Panc1 (cell line): ENCODE measurements at places on chromosomes 12 and 14. TPM values are rescaled to one million over a fixed set of nuclear protein-coding genes. Genes with fewer than 3 reads are reported as not detected.

DNA sequence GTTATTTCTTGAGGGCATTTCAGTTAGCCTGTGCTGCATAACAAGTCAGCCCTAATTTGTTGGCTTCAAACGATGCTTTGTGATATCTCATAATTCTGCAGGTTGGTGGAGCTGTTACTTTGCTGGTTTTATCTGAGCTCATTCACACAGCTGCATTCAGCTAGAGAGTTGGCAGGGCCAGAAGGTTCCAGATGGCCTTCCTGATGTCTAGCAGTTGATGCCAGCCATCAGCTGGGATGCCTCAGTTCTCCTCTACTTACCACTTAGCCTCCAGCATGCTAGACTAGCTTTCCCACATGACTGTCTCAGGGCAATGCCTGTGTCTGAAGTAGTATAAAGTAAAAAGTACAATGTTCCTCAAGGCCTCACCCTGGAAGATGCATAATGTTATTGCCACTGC lies 130.6 kb downstream of the SLC35F4 start:
- H3K36me3 ChIP-seq = no peaks in the 10 kb centered on the region
- H3K4me3 ChIP-seq = no peak overlapping the region
- DNase-seq = no peak
- no peaks in the 10 kb centered on the region for H3K27me3 ChIP-seq
- H3K27ac ChIP-seq = no peak overlapping the region
- no peaks in the 10 kb centered on the region for H3K4me1 ChIP-seq

- no peak for DNase-seq
- H3K27me3 ChIP-seq = no peaks in the 10 kb centered on the region
- no peaks in the 10 kb centered on the region for H3K36me3 ChIP-seq
Measured at GRCh38 chr12:64819816-64820402, 4.5 kb upstream of the TBC1D30 start.

DNA sequence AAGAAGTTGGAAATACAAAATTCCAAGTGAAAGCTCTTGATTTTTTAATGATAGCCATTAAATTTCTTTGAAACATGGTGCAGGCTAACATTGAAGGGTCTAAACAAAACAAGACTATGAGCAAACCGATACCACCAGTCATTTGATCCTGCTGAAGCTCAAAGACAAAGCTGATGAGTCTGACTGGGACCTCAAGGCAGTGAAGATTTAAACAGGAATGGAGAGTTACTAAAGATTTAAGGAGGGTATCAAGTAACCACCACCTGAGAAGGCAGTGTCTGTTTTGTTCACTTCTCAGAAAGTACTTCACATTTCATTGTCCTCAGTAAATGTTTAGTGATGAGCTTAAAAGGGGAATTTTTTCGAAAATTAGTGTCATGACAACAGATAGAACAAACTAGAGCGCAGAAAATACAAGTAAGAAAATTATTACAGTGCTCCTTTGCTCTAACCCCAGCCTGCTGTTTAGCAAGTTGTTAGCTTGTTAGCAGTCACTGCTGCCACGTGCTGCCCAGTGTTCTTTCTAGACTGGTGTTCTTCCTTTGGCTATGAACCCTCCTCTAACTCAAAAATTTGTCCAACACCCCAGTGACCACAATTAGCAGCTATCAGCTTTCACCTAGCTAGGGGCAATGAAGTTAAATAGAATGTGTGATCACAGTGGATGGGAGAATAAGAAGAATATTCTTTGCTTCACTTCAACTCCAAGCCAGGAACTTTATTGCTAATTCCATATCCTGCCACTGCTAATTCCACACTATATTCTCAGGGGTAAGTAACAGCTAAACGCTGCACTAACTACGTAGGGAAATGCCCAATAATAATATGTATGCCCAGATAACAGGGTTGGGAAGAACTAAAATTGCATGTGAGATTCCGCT lies 41.1 kb downstream of the YAF2 start:
- H3K4me1 ChIP-seq = no peaks in the 10 kb centered on the region
- H3K36me3 ChIP-seq = no peaks in the 10 kb centered on the region
- H3K4me3 ChIP-seq = no peak overlapping the region

- H3K27me3 ChIP-seq = no peaks in the 10 kb centered on the region
- no peaks in the 10 kb centered on the region for H3K36me3 ChIP-seq
- DNase-seq = no peak
- H3K4me3 ChIP-seq = no peak overlapping the region
- no peaks in the 10 kb centered on the region for H3K4me1 ChIP-seq
Measured at GRCh38 chr14:44463356-44464004, 43.6 kb downstream of the FSCB start.

GRCh38 chr12:65937161-65937641 lies 112.9 kb downstream of the HMGA2 start:
- H3K27me3 ChIP-seq = no peaks in the 10 kb centered on the region
- H3K4me1 ChIP-seq = peaks cover 71% of the 10 kb centered on the region
- H3K4me3 ChIP-seq = no peak overlapping the region
- no peak for DNase-seq

GRCh38 chr14:60986500-60986899 lies 5.5 kb downstream of the SLC38A6 start:
- H3K4me1 ChIP-seq = peaks cover 9% of the 10 kb centered on the region; the same call in 1 of the 2 replicates
- no peak overlapping the region for H3K27ac ChIP-seq
- no peaks in the 10 kb centered on the region for H3K27me3 ChIP-seq
- no peak for DNase-seq

GRCh38 chr14:104192883-104193245 lies 54.5 kb downstream of the KIF26A start:
- H3K27ac ChIP-seq = no peak overlapping the region
- no peaks in the 10 kb centered on the region for H3K27me3 ChIP-seq
- no peaks in the 10 kb centered on the region for H3K4me1 ChIP-seq
- no peaks in the 10 kb centered on the region for H3K36me3 ChIP-seq

DNA sequence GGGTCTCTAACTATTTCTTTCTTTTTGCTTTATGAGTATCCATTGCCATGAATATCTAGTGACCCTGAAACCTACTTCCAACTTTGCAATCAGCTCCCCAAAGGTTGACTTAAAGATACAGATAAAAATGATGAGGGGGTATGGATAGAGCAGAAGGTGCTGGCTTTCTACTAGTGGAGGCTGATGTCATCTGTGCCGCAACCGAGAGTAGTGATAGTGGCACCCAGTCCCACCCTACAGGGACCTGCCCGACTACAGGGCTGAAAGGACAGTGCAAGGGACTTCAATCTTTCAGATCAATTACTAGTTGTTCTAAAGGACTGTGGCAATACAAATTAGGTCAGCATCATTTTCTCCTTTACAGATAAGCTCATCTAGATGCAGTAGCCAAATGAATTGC lies 806.0 kb downstream of the VRK1 start:
- no peaks in the 10 kb centered on the region for H3K27me3 ChIP-seq
- no peaks in the 10 kb centered on the region for H3K36me3 ChIP-seq
- no peak overlapping the region for H3K27ac ChIP-seq
- H3K4me1 ChIP-seq = no peaks in the 10 kb centered on the region

DNA sequence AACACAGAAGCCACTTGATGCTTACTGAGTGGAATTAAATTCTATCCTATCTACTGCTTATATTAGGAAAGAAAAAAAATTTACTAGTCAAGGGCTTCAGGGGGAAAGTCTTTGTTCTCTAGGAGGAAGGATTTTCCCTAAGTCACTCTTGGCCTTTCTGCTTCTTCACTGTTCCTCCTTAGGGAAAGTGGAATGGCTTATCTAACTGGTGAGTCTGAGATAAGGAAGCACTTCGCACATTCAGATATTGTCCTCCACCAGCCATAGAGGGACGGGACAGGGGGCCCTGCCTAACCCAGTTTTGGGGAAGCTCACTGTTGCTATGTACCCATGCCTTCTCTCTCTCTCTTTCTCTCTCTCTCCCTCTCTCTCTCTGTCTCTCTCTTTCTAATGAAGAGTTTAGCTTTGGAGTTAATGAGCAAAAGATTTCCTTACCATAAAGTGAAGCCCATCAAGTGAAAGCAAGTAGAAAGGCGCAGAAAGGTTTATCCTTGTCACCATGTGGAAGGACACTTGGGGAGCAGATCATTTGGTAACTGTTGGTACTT lies 450.6 kb downstream of the ZFP36L1 start:
- DNase-seq = no peak
- H3K4me1 ChIP-seq = no peaks in the 10 kb centered on the region
- H3K36me3 ChIP-seq = no peaks in the 10 kb centered on the region

DNA sequence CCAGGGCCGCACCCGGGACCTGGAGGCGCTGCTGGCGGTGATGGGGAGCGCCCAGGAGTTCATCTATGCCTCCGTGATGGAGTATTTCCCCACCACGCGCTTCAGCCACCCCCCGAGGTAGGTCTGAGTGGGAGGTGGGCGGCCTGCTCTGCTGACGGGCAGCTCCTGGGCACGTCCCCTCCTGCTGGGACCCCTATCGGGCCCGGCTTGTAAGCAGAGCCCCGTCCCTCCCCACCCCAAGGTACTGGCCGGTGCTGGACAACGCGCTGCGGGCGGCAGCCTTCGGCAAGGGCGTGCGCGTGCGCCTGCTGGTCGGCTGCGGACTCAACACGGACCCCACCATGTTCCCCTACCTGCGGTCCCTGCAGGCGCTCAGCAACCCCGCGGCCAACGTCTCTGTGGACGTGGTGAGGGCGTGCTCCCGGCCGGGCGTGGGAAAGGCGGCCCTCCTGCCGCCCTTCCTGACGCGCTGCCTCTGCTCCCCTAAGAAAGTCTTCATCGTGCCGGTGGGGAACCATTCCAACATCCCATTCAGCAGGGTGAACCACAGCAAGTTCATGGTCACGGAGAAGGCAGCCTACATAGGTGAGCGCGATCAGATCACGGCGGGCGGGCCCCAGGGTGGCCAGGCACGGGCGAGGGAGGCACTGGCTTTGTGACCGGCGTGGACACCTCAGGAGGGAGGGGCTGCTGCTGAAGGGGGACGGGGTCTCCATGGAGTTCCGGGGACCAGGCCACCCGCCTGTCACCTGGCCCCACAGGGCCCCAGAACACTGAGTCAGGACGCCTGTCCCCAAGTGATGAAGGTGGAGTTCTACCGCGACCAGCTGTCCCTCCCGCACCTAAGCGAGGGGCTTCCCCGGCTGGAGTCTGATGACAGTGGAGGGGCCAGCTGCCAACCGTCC lies 7.3 kb downstream of the PLD4 start:
- no peak for DNase-seq
- H3K4me1 ChIP-seq = no peaks in the 10 kb centered on the region
- H3K4me3 ChIP-seq = no peak overlapping the region

DNA sequence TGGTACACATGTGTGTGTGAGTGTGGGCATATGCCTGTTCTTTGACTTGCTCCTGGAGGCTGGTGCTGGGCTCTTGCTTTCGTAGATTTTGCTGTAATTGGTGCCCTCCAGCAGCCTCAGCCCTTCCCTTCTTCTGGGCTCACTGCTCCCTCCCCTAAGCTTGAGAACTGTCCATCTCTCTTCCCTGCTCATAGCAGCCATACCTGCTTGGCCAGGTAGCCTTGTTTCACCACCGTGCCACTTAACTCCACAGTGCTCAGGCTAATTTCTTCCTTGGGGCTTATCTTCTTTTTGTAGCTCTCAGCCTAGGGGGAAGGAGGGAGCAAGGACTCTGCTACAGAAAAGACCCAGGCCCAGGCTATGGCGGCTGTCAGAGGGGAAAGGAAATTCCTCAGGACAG lies 19.8 kb downstream of the PLEK2 start:
- no peak overlapping the region for H3K4me3 ChIP-seq
- no peaks in the 10 kb centered on the region for H3K4me1 ChIP-seq
- no peak overlapping the region for H3K27ac ChIP-seq
- no peaks in the 10 kb centered on the region for H3K27me3 ChIP-seq
- H3K36me3 ChIP-seq = no peaks in the 10 kb centered on the region

GRCh38 chr12:106492857-106493256 lies 89.9 kb upstream of the RFX4 start:
- no peaks in the 10 kb centered on the region for H3K36me3 ChIP-seq
- no peak overlapping the region for H3K27ac ChIP-seq
- no peak overlapping the region for H3K4me3 ChIP-seq
- no peak for DNase-seq

- no peaks in the 10 kb centered on the region for H3K36me3 ChIP-seq
- H3K4me3 ChIP-seq = no peak overlapping the region
- H3K4me1 ChIP-seq = no peaks in the 10 kb centered on the region
- DNase-seq = no peak
- no peaks in the 10 kb centered on the region for H3K27me3 ChIP-seq
- H3K27ac ChIP-seq = no peak overlapping the region
Measured at GRCh38 chr14:90624732-90625400, 191.4 kb downstream of the TTC7B start.

DNA sequence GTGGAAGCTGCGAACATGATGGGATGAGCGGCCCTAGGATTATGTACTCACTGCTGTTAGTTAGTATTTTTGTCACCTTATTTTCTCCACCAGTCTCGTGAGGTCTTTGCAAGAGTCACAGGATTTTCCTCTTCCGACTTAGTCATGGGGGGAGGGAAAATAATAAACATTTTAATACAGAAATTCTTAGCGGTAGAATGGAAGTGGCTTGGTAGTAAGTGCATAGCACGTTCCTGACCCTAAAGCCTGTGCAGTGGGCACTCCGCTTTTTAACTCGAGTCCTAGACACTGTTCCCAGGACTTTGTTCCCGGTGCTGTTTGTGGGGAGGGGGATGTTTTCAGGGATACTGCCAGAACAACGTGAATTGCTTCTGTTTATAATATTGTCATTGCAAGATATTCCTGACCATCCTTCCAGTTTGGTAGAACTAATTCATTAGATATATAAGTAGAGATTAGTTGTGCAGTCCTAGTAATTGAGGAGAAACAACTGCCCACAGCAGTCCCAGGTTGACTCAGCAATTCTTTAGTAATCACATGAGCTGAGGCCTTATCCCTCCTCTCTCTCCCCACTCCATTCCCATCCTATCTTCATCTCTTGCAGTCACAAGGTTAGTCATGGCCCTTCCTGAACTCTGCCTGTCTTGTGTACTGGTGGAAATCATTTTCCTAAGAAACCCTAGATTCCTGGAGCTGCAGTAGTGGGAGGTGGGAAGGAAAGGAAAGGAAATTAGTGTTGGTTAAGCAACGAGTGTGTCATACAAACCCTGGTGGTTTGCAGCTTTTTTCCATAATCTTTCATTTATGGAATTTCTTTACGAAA lies 799 bp downstream of the SLC38A6 start:
- H3K27me3 ChIP-seq = no peaks in the 10 kb centered on the region
- peaks cover 18% of the 10 kb centered on the region for H3K36me3 ChIP-seq
- no peak for DNase-seq
- H3K4me3 ChIP-seq = peak overlapping the region; percentile 92

- H3K27me3 ChIP-seq = peaks cover 19% of the 10 kb centered on the region
- H3K36me3 ChIP-seq = no peaks in the 10 kb centered on the region
- no peak overlapping the region for H3K27ac ChIP-seq
- no peak for DNase-seq
- no peak overlapping the region for H3K4me3 ChIP-seq
Measured at GRCh38 chr14:70638416-70638815, 3.3 kb upstream of the TTC9 start.

GRCh38 chr12:120367233-120367923 lies 1.6 kb downstream of the MSI1 start:
- peaks cover 16% of the 10 kb centered on the region for H3K27me3 ChIP-seq
- H3K27ac ChIP-seq = no peak overlapping the region
- H3K4me3 ChIP-seq = no peak overlapping the region
- H3K36me3 ChIP-seq = no peaks in the 10 kb centered on the region; the same call in 1 of the 2 replicates

Gene TPH2
- total RNA-seq = not detected

Gene SELPLG
- total RNA-seq = 0.41 TPM

Gene ATN1
- 82.3 TPM for total RNA-seq

Gene NFKBIA
- 99.4 TPM for total RNA-seq

Gene MYF5
- total RNA-seq = not detected

Gene ENDOU
- not detected for total RNA-seq

Gene PYGL
- total RNA-seq = 23.0 TPM

Gene EID3
- total RNA-seq = 18.5 TPM

Gene TMPRSS12
- not detected for total RNA-seq

Gene TCL1B
- total RNA-seq = not detected

Gene GPD1
- 0.28 TPM for total RNA-seq
